Psoas muscle (tissue), 8 donors: ENCODE measurements at places on chromosomes 3 and 15.
A peak's percentile ranks its signal among the peaks of the same experiment; 100 is the strongest.

DNA sequence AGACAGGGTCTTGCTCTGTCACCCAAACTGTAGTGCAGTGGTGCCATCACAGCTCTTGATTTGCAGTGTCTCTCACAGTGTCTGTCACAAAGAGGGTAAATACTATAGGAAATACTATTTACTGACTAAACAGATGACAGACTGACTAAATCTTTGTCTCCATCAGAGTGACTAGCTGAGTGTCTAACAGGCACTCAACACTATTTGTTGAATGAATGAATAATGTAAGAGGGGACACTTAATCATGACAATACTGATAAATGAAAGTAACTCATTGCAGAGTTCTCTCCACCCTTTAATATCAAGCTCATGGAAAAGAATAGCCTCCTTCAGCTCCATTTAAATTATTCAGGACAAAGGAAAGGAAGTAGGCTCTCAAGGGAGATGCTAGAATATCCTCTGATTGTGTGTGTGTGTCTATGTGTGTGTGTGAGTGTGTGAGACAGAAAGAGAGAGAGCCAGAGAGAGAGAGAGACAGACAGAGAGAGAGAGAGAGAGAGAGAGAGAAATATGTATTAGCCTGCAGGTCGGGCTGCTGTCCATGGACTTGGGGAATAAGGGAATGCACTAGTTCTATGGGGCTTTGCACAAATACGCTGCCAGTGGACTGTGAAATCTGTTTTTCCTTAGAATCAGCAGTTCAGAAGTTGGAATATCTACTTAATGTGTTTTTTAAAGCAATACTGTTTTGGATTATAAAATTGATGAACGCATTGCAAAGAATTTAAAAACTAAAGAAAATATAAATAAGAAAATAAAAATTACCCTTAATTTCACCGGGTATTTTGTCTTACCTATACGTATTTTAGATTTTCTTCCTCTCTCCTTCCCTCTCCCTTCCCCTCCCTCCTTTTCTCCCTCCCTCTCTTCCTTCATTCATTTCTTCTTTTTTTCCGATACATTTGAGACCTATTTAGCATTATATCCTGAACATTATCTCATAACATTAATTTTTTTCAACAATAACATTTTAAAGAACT lies 132.9 kb upstream of the LRIG1 start:
- no peak for DNase-seq

GRCh38 chr3:127304121-127304744 lies 16.4 kb upstream of the PRR20G start:
- DNase-seq, result no peak

DNA sequence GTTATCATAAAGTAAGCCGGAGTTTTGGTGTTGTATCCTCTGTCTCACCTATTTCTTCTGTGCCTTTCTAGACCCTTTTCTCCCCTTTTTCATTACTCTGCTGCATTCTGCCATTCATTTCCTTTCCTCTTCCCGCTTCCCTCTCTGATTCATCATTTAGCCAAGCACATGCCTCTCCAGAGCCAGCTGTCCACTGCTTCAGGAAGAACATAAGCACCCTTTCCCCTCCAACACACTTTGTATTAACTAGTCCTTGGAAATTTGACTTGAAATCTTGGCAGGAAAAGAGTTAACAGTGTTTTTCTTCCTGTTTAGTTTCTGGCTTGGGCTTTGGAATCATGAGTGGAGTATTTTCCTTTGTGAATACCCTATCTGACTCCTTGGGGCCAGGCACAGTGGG lies 9.7 kb downstream of the APH1B start:
- no peak for DNase-seq

- no peak for DNase-seq
These were observed 362.4 kb downstream of the CGGBP1 start for GRCh38 chr3:87696124-87697013.

GRCh38 chr15:36332301-36332700 lies 247.1 kb upstream of the CDIN1 start:
- DNase-seq, result no peak

- DNase-seq, result no peak
These were observed 105.0 kb downstream of the FOXP1 start for GRCh38 chr3:71478568-71478967.

GRCh38 chr3:52056521-52056967 lies at the start of gene DUSP7:
DUSP7 (minus strand) TSS chr3:52056571; CDS start chr3:52056366, 205 bp downstream.
- DNase-seq, result peak; percentile 86

DNA sequence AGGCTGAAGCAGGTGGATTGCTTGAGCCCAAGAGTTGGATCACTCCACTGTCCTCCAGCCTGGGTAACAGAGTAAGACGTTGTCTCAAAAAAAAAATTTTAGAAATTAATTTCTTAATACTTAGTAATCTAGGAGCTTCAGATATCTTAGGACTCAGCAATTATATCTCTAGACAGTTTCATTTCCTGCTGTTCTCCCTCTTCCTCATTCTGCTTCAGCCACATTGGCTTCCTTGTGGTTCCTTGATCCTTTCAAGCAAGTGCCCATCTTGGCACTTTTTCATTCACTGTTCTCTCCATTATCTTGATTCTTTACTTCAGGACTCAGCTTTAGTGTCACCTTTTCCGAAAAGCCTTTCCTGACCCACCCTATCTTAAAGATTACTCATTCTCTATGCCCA lies 22.5 kb downstream of the TMEM202 start:
- DNase-seq, result no peak

- DNase-seq, result no peak
These were observed 88.5 kb downstream of the ERC2 start for GRCh38 chr3:56379723-56380287.

DNA sequence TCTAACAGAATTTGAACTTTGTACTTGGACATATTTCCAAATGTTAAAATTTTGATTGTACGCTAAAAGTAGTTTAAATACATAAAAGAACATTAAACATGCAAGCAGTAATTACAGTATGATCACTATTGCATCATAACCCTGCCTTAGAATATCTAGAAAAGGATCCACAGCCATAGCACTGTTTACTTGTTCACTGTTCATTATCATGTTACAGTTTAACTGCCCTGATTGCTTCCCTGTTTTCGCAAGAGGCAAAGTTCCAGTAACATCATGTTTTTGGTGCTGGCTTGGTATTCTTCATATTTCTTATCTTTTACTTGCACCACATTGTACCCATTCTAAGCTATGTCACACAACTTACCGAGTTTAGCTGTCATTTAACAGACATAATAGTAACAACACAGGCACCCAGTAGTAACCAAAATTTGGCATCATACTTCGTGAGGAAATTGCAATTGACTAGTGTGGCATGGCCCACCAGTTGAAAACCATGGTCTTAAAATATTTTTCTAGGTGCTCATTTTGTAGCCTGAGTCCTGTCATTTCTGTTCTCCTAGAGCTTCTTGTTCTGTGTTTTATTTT lies 13.3 kb upstream of the TMEM87A start:
- no peak for DNase-seq

GRCh38 chr15:74540161-74540760 lies 759 bp upstream of the ARID3B start:
- no peak for DNase-seq

- DNase-seq, result no peak
These were observed 149.9 kb downstream of the NEK10 start for GRCh38 chr3:27219127-27219845.

- DNase-seq, result no peak
These were observed 4.8 kb upstream of the RHOV start for GRCh38 chr15:40878785-40879184.

- DNase-seq, result no peak
These were observed 243.1 kb downstream of the MECOM start for GRCh38 chr3:169420429-169420828.

GRCh38 chr3:186268616-186269448 lies 93.2 kb downstream of the DGKG start:
- no peak for DNase-seq

DNA sequence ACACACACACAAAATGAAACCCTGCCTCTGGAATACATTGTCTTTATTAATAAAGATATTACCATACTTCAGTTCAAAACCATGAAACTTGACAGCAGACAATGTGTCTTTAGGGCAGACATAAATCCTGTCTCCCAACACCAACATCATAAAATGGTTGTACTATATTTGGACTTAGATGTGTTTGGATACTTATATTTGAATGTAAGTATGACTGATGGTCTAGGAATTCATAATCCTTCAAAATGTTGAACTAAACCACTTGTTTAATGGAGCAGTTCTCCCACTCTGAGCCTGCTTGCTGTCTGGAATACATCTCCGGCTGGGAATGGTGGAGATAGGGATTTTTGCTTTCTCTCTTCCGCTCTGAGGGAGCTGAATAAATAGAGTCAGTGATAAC lies 10.6 kb downstream of the FBN1 start:
- no peak for DNase-seq

GRCh38 chr3:169901453-169901852 lies 9.9 kb upstream of the SAMD7 start:
- no peak for DNase-seq
